ENCODE measurements at places on chromosomes 4 and X. TPM values are rescaled to one million over a fixed set of nuclear protein-coding genes. Genes with fewer than 3 reads are reported as not detected.

DNA sequence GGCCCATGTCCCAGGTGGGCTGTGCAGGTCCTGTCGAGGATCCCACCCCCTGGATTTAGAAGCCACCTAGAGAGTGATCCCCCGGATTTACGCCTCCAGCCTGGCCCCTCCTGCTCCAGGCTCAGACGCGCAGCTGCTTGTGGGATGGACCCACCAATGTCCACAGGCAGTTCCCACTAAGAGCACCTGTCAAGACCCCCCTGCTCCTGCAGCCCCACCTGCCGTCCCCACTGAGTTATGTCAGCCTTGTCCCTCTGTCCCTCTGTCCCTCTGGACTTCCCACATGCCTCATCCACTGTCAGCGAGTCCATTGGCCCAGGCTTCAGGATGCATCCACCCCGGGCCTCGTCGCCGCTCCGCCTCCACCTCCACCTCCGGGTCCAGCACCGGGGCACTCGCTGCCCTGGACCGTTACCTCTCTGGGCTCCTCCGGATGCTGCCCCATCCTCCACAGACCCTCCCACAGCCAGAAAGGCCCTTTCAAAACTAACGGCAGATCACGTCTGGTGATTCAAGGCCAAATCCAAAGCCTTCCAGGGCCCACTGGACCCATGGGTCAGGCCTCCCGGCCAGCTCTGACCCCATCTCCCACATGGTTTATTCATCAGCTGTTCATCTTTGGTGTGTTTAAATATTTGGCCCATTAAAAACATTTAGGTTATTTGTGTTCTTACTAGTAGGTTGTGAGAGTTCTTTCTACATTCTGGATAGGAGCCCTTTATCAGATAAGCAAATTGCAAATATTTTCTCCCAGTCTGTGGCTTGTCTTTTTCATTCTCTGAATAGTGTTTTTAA is 28.3 kb downstream of the HTRA3 start:
- H3K4me1 ChIP-seq, result no peaks in the 10 kb centered on the region
- peak; percentile 13 for DNase-seq
- H3K27me3 ChIP-seq, result peaks cover 3% of the 10 kb centered on the region
- peaks cover 5% of the 10 kb centered on the region for H3K36me3 ChIP-seq
- no peak overlapping the region for H3K27ac ChIP-seq

DNA sequence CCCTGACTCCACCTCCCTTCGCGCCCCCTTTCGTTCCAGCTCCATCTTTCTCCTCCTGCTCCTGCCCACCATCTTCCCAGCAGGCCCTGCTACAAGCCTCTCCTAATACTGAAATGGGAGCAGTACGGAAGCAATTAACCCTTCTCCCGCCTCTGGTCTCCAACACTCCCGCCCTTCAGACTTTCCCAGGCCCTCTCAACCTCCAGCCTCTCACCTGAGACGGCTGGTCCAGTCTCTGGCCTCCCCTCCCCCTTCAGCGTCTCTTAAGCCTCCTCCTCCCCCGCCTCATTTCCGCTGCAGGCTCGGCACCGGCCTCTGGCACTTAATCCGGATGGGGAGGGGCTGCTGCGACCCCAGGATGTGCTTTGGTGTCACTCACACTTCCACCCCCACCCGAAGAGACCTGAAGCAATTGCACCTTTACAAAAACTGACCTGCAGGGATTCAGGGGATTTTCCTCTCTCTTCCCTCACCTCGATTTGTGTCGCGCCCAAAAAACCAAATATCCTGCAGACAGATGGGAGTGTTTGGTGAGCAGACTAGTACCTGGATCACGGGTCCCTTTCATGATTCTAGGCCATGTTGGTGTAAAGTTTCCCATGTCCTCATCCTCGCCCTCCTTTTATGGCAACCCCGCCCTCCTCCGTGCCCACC is 657 bp downstream of the TCEAL8 start:
- peaks cover 7% of the 10 kb centered on the region for H3K36me3 ChIP-seq
- peak overlapping the region; percentile 99 for H3K27ac ChIP-seq
- H3K27me3 ChIP-seq, result no peaks in the 10 kb centered on the region

DNA sequence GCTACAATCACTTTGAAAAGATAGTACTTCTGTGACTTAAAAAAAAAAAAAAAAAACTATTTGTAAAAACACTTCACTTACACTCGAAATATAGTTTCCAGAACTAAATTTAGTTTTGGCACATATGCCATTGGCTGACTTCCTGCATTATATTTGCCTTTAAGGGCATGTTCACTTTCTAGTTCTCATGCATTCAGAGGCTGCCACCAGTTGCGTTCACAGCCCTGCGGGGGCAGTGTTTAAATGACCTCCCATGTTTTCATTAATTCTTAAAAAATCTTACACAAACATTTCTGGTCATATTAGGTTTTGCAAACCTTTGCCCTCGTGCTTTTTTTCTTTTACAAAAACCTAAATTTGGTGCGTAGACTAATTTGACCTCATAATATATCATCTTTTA is 12.4 kb upstream of the ARHGAP6 start:
- no peaks in the 10 kb centered on the region for H3K36me3 ChIP-seq
- no peak for DNase-seq
- no peak overlapping the region for H3K4me3 ChIP-seq
- H3K4me1 ChIP-seq, result no peaks in the 10 kb centered on the region
- H3K27ac ChIP-seq, result no peak overlapping the region

GRCh38 chrX:2652106-2652505 is 39.0 kb upstream of the CD99 start:
- peaks cover 28% of the 10 kb centered on the region for H3K36me3 ChIP-seq
- H3K27me3 ChIP-seq, result no peaks in the 10 kb centered on the region
- peak; percentile 34 for DNase-seq
- no peaks in the 10 kb centered on the region for H3K4me1 ChIP-seq
- H3K4me3 ChIP-seq, result no peak overlapping the region

- no peaks in the 10 kb centered on the region for H3K4me1 ChIP-seq
- H3K27ac ChIP-seq, result no peak overlapping the region
- DNase-seq, result no peak
- H3K4me3 ChIP-seq, result no peak overlapping the region
These were observed 12.4 kb downstream of the CWH43 start for GRCh38 chr4:48998440-48998839.

DNA sequence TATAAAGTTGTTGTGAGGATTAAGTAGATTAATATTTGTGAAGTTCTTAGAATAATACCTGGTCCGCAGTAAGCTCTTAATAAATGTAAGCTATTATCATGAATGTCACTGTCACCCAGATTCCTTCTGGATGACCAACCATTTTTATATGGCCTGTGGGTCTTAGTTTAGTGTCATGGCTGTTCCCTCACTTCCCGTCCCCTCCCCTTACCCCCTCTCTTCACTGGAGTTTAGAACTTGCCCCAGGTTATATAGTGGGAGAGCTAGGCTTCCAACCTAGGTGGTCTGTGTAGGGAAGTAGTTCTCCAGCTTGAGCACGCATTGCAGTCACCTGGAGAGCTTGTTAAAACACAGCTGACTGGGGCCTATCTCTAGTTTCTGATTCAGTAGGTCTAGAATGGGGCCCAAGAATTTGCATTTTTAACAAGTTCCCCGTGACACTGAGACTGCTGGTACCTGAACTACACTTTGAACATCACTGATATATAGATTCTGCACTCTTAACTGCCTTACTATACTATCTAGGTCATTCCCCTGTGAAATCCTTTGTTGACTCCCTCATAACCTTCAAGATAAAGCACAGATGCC is 66.9 kb upstream of the PLAC1 start:
- H3K27ac ChIP-seq, result no peak overlapping the region
- H3K4me3 ChIP-seq, result no peak overlapping the region
- H3K4me1 ChIP-seq, result peaks cover 7% of the 10 kb centered on the region
- no peaks in the 10 kb centered on the region for H3K36me3 ChIP-seq
- no peak for DNase-seq

DNA sequence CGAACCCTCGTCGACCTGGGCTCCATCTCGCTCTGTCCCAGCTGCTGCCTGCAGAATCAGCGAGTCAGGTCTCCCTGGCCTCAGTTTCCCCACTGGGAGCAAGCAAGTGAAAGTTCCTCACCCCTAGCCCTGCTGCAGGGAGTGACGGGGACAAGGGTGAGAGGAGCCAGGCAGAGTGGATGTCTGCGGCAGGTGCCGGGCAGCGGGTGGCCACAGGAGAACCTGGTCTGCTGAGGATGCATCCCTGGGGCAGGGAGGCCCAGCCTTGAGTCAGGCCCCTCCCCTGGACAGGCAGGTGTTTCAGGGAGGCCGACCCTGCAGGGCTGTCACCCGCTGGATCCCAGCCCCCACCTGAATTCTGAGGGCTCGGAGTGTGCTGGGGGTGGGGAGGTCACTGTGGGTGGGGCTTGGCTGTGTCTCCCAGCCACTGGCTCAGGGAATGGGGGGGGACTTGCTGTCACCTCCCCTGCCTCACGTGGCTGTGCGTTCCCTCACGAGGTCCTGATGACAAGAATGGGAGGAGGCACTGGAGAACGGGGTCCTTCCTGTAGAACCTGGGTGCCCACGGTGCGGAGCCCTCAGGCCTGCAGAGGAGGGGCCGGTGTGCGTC is 33.2 kb downstream of the LRPAP1 start:
- no peak overlapping the region for H3K27ac ChIP-seq
- peaks cover 5% of the 10 kb centered on the region for H3K36me3 ChIP-seq
- H3K4me1 ChIP-seq, result no peaks in the 10 kb centered on the region
- DNase-seq, result no peak
- no peak overlapping the region for H3K4me3 ChIP-seq
- peaks cover 44% of the 10 kb centered on the region for H3K27me3 ChIP-seq

DNA sequence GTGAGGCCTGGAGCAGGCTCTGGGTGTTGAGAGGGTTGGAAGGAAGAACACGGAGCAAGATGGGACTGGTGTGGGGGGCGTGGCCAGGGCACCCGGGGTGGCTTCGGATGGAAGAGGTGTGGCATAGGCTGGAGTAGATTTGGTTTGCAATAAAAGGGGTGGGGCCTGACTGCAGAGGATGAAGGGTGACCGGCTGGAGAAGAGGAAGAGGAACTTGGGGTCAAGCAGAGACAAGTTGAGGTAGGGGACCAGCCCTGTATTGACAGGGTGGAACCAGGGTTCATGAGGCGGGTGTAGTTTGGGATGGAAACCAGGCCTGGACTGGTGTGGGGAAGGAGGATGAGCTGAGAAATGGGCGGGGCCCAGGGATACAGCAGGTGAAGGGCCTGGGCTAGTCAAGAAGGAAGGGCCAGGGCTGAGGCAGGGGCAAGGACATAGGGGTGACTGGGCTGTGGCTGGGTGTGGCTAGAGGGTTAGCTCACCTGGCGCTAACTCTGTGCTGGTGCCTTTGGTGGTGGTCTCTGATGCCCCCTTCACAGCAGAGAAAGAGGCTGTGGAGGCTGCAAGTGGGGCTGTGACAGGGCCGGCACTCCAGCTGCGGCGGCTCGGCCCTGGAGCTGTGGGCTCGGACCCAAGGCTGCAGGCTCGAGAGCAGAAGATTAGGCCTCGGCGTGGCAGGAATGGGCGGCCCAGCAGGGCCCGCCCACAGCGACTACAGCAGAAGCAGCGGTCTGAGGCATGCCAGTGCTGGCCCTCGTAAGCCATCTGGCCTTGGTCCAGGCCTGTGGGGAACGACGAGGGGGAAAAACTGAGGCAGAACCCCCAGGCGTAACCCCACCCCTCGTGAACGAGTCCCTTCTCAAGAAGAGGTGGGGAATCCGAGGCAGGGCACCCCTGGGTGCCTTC is 5.0 kb downstream of the PLP2 start:
- H3K4me3 ChIP-seq, result no peak overlapping the region
- no peak overlapping the region for H3K27ac ChIP-seq
- peaks cover 15% of the 10 kb centered on the region for H3K27me3 ChIP-seq
- H3K36me3 ChIP-seq, result peaks cover 30% of the 10 kb centered on the region

- H3K27me3 ChIP-seq, result 0 out of 2 replicates have a peak, but pooled peaks cover 2% of the 10 kb centered on the region
- peaks cover 30% of the 10 kb centered on the region for H3K36me3 ChIP-seq
- no peak for DNase-seq
- H3K27ac ChIP-seq, result no peak overlapping the region
- peaks cover 6% of the 10 kb centered on the region for H3K4me1 ChIP-seq
These were observed 24.4 kb downstream of the PRDM5 start for GRCh38 chr4:120897981-120898719.

GRCh38 chr4:187019896-187020295 is 296.2 kb upstream of the FAT1 start:
- no peak overlapping the region for H3K4me3 ChIP-seq
- DNase-seq, result no peak
- no peaks in the 10 kb centered on the region for H3K36me3 ChIP-seq
- H3K27me3 ChIP-seq, result peaks cover 48% of the 10 kb centered on the region
- H3K27ac ChIP-seq, result no peak overlapping the region
- peaks cover 44% of the 10 kb centered on the region for H3K4me1 ChIP-seq

GRCh38 chrX:33721927-33722326 is 410.2 kb downstream of the FAM47A start:
- no peak overlapping the region for H3K27ac ChIP-seq
- no peaks in the 10 kb centered on the region for H3K36me3 ChIP-seq
- no peaks in the 10 kb centered on the region for H3K4me1 ChIP-seq
- H3K27me3 ChIP-seq, result peaks cover 6% of the 10 kb centered on the region
- no peak for DNase-seq

GRCh38 chr4:110197529-110198042 is 829 bp downstream of the ELOVL6 start:
- H3K27me3 ChIP-seq, result no peaks in the 10 kb centered on the region
- DNase-seq, result peak; percentile 51
- H3K4me3 ChIP-seq, result peak overlapping the region; percentile 91
- H3K4me1 ChIP-seq, result peaks cover 52% of the 10 kb centered on the region
- peaks cover 3% of the 10 kb centered on the region for H3K36me3 ChIP-seq

GRCh38 chr4:92163348-92163747 is 140.4 kb upstream of the GRID2 start:
- no peak for DNase-seq
- H3K36me3 ChIP-seq, result peaks cover 38% of the 10 kb centered on the region
- no peak overlapping the region for H3K4me3 ChIP-seq

- H3K27me3 ChIP-seq, result no peaks in the 10 kb centered on the region
- no peaks in the 10 kb centered on the region for H3K36me3 ChIP-seq
- H3K4me3 ChIP-seq, result no peak overlapping the region
- no peaks in the 10 kb centered on the region for H3K4me1 ChIP-seq
- DNase-seq, result no peak
- no peak overlapping the region for H3K27ac ChIP-seq
These were observed 184.0 kb upstream of the GALNTL6 start for GRCh38 chr4:171629182-171629581.

- H3K4me3 ChIP-seq, result no peak overlapping the region
- H3K27ac ChIP-seq, result peak overlapping the region; percentile 25
- peaks cover 44% of the 10 kb centered on the region for H3K4me1 ChIP-seq
- no peak for DNase-seq
These were observed 220.1 kb downstream of the DCTD start for GRCh38 chr4:182697094-182697493.

Gene IL2
- 0.64 TPM for total RNA-seq

Gene DMD
- total RNA-seq, result 8.4 TPM

Gene FGB
- total RNA-seq, result 2.3 TPM

Gene MAGEC3
- total RNA-seq, result not detected

Gene CCKAR
- not detected for total RNA-seq

Gene GSPT2
- 25.9 TPM for total RNA-seq

Gene CFAP299
- not detected for total RNA-seq

Gene CT45A2
- not detected for total RNA-seq

Gene PNMA3
- total RNA-seq, result 5.8 TPM

Gene CHM
- total RNA-seq, result 18.1 TPM
